ENCODE measurements at places on chromosomes 3 and 15.
A peak's percentile ranks its signal among the peaks of the same experiment; 100 is the strongest.

DNA sequence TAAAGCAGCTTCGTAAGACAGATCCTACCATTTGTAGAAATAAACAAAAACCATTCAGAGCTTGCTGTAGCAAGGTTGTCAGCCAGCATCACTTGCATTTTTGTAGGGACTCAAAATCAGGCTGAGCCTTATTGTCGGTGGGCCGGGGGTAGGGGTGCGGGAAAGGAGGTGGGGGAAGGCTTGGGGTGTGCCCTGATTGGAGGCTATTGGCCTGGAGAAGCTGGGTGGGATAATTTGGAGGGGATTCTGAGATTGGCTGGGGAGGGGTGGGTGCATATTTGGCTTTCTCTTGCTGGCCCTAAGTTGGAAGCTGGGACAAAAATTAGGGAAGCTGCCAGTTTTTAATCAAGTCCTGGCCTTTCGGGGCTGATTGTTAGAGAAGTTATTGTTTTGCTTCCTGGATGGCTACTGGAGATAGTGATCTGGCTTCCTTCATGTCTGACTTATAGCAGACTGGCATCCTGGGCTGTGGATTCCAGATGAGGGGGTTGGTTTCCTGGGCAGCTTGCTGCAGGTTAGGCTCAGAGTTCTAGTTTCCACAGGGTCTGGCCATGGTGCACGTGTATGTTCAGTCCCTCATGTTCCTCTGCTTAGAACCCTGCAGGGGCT is 22.8 kb downstream of the STOML1 start:
- DNase-seq = no peak

DNA sequence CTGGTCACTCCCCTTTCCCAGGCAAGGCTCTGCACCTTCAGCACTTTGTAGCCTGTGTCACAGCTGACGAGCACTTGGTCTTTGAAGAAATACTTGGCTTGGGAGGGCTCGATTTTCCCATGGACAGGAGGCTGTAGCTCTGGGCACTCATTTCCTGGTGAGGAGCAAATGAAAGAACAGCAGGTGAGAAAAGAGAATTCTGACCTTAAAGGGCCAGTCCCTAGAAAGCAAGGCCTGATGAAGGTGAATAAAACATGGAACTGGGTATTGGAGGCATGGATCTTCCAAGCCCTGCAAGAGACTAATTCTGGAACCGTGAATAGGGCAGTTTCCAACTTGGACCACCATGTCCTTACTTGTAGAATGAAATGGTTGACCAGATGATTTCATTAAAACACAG is 39.9 kb downstream of the MASP1 start:
- no peak for DNase-seq

DNA sequence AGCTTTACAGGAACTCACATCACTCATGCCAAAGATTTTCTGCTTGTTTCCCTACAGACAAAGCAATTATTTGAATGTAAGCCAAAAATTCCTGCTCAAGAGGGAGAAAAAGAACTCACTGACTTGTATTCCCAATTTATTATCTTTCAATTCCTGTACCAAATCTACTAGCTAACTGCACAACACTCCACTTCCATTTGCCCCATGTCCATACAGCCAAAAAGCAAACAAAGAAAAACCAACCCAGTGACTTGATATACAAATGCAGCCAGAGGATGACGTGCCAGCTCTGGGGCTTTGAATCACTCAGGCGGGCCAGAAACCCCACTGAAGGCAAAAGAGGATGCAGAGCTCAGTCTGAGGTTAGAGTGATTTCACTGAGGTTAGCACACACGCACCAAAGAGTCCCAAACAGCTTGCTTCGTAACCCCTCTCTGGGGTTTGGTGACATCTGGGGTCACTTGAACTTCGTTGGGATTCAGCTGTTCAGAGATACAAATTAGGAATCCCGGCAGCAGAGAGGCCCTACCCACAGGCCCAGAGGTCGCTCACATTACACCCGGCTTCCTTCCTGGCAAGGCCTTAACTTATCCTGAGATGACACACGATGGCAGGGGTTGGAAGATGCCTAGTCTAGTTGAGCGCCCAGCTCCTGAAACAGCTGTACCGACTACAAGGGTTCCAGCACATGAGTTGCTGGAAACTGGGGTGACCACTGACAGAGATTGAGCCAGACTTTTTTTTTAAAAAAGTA is 1.6 kb downstream of the RFTN1 start:
- DNase-seq = peak; percentile 54

- no peak for DNase-seq
Measured at GRCh38 chr15:58475573-58476524, 44.1 kb downstream of the LIPC start.

DNA sequence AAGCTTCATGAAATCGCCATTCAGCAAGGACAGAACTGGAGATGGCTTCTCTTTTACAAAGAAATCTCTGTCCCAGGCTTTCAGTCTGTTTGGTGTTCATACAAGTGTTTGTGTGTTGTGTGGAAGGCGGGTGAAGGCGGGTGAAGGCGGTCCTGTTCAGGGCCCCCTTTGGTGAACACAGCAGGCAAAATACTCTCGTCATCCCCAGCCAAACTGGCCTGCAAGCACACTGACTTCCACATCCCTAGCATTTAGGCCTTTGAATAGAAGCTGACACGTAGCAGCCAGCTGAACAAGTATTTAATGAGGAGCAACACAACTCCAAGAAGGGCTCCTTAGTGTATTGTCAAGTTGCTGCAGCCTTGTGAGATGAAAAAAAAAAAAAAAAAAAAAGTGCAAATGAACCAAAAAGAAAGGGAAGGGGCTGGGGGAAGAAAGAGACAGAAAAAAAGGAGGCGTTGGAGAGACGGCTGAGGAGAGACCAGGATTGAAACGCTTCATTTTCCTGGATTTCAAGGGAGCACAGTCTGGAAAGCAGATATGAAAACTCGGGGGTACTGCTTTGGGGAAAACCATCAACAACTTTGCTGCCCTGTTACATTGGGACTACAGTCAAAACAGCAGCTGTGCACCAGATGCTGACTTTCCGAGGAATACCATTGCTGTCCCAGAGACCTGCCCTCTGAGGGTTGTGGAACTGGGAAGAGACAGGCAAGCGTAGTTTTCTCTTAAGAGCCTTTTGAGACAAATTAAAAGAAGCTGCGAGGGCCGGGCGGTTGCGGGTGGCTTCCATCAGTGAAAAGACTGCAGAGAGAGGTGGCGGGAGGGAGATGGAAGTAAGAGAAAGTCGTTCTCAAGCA is 74.6 kb downstream of the TGFBR2 start:
- DNase-seq = no peak

DNA sequence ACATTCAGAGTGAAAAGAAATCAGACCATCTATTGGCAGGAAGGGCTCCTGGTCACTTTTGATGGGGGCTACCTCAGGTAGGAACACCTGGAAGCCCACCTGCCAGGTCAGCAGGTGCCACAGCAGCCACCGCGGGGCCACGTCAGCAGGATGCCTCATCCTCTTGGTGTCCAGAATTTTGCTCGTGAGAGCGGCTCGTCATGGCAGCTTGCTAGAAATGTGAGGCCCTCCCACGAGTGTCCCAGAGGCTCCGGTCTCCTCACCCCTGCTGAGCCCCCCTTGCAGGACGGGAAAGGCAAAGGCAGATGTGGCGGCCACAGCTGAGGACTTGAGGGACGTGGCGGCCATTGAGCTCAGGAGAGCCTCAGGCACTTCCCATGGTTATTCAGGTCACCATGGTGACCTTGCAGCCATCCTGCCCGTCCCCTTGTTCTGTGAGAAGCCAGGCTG is 129.4 kb downstream of the LRRK1 start:
- DNase-seq = no peak

- no peak for DNase-seq
Measured at GRCh38 chr3:69648126-69648525, 91.1 kb upstream of the MITF start.

GRCh38 chr3:126445506-126445905 is 30.2 kb downstream of the ZXDC start:
- no peak for DNase-seq

DNA sequence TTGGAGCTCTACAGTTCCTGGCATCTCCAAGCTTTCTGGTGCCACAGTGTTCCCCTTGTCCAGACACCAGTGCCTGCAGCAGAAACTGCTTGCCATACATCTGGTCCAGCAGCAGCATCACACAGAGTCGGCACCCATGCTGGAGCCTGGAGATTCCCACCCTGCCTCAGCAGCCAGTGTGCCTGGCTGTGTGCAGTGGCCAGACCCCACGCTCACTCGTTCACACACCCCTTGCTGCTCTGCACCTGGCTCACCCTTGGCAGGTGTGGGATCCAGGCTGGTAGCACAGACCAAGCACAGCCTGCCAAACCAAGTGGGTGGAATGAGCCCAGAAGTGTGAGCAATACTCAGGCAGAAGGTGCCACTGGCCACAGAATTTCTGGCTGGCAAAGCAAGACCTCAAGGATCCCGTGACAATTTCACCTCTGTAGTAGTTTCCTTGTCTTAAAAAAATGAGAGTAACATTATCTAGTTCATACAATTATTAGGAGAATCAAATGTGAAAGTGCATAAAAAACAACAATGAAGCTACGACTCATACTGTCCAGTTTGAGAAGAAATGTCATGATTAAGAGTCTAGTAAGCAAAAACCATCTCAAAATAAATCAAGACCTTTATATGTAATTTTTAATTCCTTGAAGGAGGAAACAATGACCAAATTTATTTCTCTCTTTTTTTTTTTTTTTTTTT is 22.9 kb upstream of the ZBED2 start:
- DNase-seq = no peak

DNA sequence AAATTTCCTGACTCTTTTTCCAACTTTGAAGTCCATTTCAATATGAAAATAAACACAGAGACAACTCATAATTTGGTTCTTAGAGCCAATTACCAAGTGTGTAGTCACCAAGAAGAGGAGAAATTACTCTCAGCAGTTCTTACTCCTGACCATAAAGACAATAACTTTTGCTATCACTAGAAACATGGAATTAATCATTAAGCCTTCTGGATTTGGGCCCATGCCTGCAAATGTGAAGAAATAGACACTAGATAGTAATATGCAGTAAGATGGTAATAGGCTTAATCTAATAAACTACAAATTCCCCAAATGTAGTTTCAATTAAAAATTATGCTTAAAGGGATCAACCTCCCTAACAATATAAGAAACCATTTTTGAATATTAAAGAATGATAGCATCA is 185.1 kb upstream of the AGTR1 start:
- no peak for DNase-seq

GRCh38 chr3:175861916-175862315 is 1002.8 kb downstream of the NAALADL2 start:
- DNase-seq = no peak

GRCh38 chr3:113747283-113748046 is 630 bp downstream of the ATP6V1A start:
- peak; percentile 47 for DNase-seq

GRCh38 chr3:177196008-177196455 is 1.2 kb downstream of the TBL1XR1 start:
- DNase-seq = no peak

GRCh38 chr3:38140326-38141172 is 2.1 kb downstream of the MYD88 start:
- DNase-seq = no peak

DNA sequence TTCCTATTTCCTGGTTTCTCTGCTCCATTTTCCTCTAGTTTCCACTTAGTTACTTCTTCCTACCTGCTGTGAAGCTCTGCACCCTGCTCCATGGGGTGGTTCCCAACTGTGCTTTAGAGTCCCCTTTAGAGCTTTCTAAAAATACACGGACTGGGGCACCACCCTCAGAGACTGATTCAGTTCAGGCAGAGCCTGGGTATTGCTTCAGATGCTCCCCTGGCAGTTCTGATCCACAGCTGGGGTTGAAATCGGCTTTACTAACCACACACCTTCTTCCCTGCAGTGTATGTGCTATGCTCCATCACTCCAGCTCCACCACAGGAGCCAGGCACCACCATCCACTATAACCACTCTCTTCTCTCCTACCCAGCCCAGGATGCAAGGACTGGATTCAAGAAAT is 12.6 kb downstream of the ANP32A start:
- DNase-seq = no peak

- no peak for DNase-seq
Measured at GRCh38 chr15:60975952-60976351, 253.2 kb downstream of the RORA start.

- no peak for DNase-seq
Measured at GRCh38 chr3:185205865-185206264, 48.0 kb downstream of the EHHADH start.

DNA sequence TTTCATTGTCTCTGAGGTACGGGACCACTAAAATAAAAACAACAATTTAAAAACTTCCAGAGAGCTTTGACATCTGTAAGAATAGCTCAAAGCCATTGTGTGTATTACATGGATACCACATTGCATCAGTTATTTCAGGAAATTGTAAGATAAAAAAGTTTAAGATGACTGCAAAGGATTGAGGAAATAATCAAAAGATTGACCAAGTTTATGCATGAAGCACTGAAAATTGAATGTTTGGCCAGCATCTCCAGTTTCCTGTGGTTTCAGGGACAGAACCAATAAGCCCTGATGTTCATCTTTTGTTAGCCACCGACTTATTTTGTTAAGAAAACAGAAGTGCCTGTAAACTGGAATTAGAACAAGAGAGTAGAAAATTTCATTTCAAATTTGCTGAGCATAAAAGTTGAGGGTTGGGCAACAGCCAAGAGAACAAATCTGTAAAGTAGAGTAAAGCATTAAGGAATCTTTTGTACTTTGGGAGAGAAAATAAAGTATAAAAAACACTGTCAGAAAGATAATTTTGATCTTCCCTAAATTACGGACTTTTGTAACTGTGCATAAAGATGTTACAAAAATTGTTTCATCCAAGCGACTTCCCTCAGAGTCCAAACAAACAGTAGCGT is 211.5 kb upstream of the P2RY1 start:
- DNase-seq = no peak

DNA sequence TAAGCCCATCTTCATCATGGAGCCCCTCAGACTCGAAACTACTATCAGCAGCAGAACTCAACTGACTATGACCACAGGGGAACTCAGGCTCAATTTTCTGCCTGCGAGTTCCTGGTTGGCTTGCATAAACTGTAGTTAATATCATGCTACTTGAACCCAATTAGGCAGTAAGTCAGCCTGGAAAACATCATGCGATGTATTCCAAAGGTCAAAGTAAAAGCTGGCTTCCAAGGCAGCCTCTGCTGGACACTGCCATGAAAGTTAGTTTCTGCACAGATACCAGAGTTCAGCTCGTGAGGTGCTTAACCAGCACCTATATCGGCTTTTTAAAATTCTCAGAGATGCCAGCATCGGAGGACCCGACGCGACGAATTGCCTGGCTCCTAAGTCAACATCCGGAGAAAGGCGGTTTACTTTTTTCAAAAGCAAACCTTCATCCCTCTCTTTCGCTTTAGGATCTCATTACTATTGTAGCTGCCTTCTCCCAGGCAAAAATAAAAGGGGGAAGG is 3.8 kb downstream of the ANP32A start:
- DNase-seq = no peak

- DNase-seq = no peak
Measured at GRCh38 chr3:114669614-114670013, 375.8 kb downstream of the TIGIT start.

GRCh38 chr3:124800511-124801258 is 70.4 kb downstream of the UMPS start:
- DNase-seq = no peak

GRCh38 chr3:75248974-75249373 is 415.2 kb upstream of the FRG2C start:
- no peak for DNase-seq

All from stimulated activated CD4-positive, alpha-beta T cell treated with anti-CD3 and anti-CD28 coated beads, Interleukin-4, amount 100 ng/mL, for 4 hours (primary cell).